Renal cortex interstitium (tissue), 15 donors: ENCODE measurements at places on chromosomes 5 and 9. TPM values are rescaled to one million over a fixed set of nuclear protein-coding genes. Genes with fewer than 3 reads are reported as not detected.

CEP72 gene
- polyA plus RNA-seq = 10.3 TPM

PIP5K1B gene
- 8.4 TPM for polyA plus RNA-seq

DNA sequence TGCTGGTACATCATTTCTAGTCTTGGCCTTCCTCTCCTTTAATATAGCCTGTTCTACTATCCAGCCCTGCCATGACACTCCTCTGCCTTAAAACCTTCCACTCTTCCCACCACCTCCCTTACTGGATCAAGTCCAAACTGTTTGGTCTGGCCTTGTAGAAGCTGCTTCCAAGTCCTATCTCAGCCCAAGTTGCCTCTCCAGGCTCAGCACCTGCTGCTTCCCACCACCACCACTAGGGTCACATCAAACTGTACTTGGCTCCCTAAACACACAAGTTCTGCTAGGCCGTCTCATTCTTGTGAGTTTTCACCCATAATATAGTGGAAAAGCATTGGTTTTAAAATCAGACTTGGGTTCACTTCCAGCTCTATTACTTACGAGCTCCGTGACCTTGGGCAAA is 1.4 kb downstream of the NDUFA8 start:
- no peak for DNase-seq

DNA sequence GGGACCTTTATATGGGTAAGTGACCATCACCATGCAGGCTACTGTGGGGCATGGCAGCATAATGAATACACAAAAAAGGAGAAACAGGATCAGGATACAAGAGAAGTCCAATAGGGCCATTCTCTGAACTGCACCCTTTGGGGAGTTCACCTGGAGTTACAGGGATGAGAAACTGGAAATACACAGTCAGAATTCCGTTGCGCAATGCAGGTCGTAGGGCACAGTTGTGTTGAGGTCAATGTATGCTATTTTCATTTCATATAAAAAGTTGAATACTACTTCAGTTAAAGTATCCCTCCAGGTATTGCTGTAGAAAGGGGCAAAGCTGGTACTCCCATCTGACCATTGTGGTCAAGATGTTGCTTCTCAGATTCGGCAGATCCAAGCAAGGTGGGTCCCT is 471.4 kb downstream of the DMRT2 start:
- no peak for DNase-seq
